WTC11 (cell line): ENCODE measurements at places on chromosomes 3 and 15. TPM values are rescaled to one million over a fixed set of nuclear protein-coding genes. Genes with fewer than 3 reads are reported as not detected.

The PPP1R14D gene
- total RNA-seq: 0.25 TPM in 1 of 3 replicates, not detected in the others

DNA sequence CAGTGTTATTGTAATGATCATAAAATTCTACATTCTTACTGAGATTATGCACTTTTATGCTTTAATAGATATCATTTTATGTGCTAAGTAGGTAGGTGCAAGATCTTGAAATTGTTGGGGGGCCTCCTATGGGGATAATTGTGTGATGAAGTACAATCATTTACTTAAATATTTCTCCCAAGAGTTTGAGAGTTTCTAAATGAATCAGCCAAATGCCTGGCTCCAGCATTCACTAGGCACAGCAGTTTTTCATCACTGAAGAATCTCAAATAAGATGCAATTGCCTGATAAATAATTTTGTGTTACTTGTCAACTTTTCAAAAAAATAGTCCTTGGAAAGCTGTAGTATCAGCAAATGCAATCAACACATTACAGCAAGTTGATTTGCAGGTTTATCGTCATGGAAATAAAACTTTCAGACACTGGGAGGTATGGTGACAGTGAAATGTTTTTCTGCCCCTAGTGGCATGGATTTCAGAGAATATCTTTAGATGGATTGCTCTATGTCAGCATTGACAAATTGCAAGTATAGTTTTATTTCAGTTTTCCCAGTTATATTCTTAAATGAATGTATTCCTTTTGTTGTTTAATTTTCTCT, 167.1 kb downstream of the NEK11 start:
- H3K36me3 ChIP-seq: no peaks in the 10 kb centered on the region
- no peak overlapping the region for H3K4me3 ChIP-seq
- no peaks in the 10 kb centered on the region for H3K27me3 ChIP-seq
- H3K4me1 ChIP-seq: no peaks in the 10 kb centered on the region
- no peak overlapping the region for H3K27ac ChIP-seq

GRCh38 chr3:186081678-186082077, 27.2 kb downstream of the ETV5 start:
- no peaks in the 10 kb centered on the region for H3K27me3 ChIP-seq
- peak overlapping the region; percentile 91 for H3K27ac ChIP-seq
- H3K4me3 ChIP-seq: no peak overlapping the region
- peaks cover 82% of the 10 kb centered on the region for H3K4me1 ChIP-seq

GRCh38 chr3:33940149-33940548, 141.7 kb downstream of the PDCD6IP start:
- H3K27me3 ChIP-seq: no peaks in the 10 kb centered on the region
- no peaks in the 10 kb centered on the region for H3K36me3 ChIP-seq
- DNase-seq: no peak
- H3K27ac ChIP-seq: no peak overlapping the region

DNA sequence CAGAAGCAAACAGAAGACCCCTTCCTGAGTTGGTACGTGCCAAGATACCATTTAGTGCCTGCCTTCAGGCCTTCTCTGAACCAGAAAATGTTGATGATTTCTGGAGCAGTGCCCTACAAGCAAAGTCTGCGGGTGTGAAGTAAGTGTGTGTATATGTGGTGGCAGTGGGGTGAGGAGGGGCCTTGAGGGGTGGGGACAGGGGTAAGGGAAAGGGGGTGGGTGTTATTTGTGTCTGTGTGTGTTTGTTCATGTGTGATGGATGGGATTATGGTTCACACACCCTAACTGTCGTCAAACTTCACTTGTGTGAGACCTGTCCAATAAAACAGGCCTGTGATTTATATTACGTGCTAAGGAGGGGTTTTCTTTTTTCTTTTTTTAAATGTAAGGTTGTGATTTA, 92.2 kb downstream of the USP13 start:
- H3K27ac ChIP-seq: peak overlapping the region; percentile 15; the same call in 1 of the 2 replicates
- no peak overlapping the region for H3K4me3 ChIP-seq
- DNase-seq: no peak

DNA sequence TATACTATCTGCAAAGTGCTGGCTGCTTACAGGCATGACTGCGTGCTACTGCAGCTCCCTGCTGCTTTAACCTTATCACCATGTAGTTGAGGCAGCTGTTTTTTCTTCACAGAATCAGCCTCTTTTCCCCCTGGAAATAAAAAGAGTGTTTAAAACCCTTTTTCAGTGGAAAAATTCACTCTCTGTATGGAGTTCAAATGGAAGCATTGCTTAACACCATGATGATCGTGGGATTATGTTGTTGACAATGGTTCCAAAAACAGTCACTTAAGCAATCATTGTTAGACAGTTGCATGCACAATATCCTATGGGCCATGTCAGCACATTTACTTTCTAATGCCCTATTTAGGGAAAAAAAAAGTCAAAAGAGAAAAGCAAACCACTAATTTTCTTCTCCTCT, 536.4 kb downstream of the UNC13C start:
- H3K4me3 ChIP-seq: no peak overlapping the region
- DNase-seq: no peak
- H3K4me1 ChIP-seq: peaks cover 15% of the 10 kb centered on the region
- H3K36me3 ChIP-seq: peaks cover 3% of the 10 kb centered on the region; the same call in 1 of the 2 replicates
- no peak overlapping the region for H3K27ac ChIP-seq
- no peaks in the 10 kb centered on the region for H3K27me3 ChIP-seq

DNA sequence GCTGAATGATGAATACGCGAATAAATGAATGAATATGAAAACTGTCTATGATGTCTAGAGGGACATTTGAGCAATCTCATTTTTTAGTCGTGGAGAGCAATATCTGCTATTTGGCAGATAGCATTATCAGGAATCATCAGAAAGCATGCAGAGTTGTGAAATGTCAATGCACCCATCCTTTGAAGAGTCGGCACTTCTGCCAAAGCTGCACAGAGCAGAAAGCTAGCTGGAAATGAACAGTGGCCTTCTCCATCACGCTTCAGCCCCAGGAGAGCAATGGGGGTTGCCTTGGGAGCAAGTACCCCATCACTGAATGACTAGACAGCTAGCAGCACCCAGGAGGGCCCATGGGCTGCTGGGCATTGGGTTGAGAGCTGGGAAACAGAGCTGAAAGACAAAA, 69.1 kb upstream of the PROK2 start:
- peaks cover 16% of the 10 kb centered on the region for H3K4me1 ChIP-seq
- no peaks in the 10 kb centered on the region for H3K36me3 ChIP-seq
- DNase-seq: no peak
- H3K27me3 ChIP-seq: no peaks in the 10 kb centered on the region

- no peak for DNase-seq
- H3K4me1 ChIP-seq: peaks cover 22% of the 10 kb centered on the region
- H3K27me3 ChIP-seq: peaks cover 11% of the 10 kb centered on the region
- H3K4me3 ChIP-seq: no peak overlapping the region
Measured at GRCh38 chr3:42010530-42010929, 48.6 kb upstream of the ULK4 start.

DNA sequence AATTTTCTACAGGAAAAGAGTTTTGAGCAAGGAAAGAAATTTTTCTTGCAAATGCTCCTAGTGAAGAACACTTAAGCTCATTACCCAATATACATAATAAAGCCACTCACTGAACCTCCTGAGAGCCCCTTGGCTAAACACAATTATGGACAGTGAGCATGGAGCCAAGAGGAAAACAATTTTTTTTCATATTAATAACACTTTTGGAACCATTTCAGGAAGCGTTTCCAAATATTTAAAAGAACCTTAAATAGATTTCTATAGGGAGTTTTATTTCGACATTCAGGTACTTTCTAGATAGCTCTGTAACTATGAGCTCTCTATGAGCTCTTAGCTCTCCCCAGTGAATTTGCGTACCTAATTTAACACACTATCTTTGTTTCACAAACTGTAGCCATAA, 581.1 kb downstream of the ZNF385D start:
- no peak overlapping the region for H3K4me3 ChIP-seq
- H3K27ac ChIP-seq: peak overlapping the region; percentile 85
- H3K36me3 ChIP-seq: no peaks in the 10 kb centered on the region
- no peaks in the 10 kb centered on the region for H3K27me3 ChIP-seq
